ENCODE measurements at places on chromosomes 1 and 21.

GRCh38 chr1:64683419-64683818 lies 61.5 kb upstream of the RAVER2 start:
- no peak for DNase-seq

- no peak for DNase-seq
Observed at GRCh38 chr1:109237512-109237911, 11.8 kb upstream of the CELSR2 start.

DNA sequence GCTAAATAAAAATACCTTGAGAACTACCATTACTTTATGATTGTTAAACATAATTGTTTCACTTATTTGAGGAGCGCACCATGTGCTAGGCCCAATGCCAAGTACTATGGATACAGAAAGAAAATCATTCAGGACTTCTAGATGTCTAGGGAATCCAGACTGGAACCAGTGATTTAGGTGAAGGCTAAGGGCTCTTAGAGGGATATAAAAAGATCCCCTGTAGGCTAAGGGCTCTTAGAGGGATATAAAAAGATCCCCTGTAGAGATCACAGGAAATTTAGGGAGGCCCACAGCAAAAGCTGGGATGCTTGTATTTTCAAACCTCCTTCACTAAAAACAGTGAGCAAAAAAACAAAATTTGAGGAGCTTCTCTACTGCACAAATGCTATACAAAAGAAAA lies 6.7 kb downstream of the TOR1AIP2 start:
- no peak for DNase-seq

- DNase-seq: no peak
Observed at GRCh38 chr1:178574345-178574744, 61.4 kb downstream of the TEX35 start.

- no peak for DNase-seq
Observed at GRCh38 chr1:56135069-56135863, 444.1 kb downstream of the PLPP3 start.

GRCh38 chr1:109432336-109432735 lies 6.1 kb upstream of the PSMA5 start:
- no peak for DNase-seq

DNA sequence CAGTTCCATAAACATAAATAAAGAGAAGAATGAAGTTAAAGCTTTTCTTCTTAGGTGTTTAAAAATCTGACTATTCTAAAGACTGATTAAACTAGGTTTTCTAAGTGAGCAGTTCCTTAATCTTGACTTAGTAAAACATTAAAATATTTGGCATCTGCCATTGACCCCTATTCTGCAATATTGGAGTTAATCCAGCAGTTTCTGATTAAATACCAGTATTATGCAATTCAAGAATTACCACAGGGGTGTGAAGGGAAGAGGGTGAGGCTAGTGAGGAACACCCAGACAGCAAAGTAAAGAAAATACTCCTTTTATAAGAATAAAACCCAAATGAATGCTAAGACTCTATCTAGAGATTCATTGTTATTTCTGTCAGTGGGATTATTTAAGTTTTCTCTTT lies 40.9 kb downstream of the CLIC4 start:
- DNase-seq: no peak

DNA sequence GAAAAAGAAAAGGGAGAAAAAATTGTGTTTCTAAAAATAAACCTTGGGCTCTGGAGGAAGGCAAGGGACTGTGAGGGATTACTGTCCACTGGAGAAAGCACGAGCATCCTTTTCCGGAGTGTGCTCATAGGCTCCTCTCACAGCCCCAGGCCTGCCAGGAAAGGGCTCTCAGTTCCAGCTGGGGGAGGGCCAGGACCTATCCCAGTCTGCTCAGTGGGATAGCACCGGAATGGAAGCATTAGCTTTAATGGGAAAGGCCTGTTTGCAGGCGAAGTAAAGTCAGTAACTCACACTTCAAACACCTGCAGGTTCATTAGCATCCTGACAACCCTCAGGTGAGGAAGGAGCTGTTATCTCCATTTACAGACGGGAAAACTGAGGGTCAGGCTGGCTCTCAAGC lies 113.9 kb upstream of the USP24 start:
- DNase-seq: no peak

DNA sequence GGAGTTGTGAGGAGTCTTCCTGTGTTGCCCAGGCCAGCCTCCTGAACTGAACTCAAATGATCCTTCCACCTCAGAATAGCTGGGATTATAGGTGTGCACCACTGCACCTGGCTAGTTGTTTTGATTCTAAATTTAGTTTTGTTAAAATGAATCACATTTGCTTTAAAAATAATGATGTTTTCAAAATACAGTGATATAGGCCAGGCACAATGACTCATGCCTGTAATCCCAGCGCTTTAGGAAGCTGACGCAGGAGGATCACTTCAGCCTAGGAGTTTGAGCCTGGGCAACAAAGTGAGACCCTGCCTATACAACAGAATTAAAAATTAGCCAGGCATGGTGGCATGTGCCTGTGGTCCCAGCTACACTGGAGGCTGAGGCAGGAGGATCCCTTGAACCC lies 24.3 kb downstream of the RTCA start:
- no peak for DNase-seq

DNA sequence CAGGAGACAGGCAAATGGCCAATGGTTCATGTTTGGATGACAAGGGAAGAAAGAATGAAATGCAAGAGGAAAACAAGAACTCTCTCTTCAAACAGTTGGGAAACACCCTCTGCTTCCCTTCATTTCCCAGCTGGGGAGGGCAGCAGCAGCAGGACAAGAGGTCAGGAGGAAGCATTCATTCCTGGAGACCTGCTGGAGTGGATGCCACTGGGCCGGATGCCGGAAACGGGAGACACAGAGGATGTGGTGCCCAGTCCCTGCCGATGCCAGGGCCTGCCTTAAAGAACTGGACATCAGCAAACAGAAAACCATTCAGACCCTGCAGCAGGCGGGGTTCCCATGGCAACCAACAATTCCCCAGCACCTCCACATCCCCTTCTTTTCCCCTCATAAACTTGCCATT lies 102.3 kb upstream of the ZNF648 start:
- no peak for DNase-seq

- DNase-seq: no peak
Observed at GRCh38 chr1:21614419-21615115, 54.6 kb downstream of the RAP1GAP start.

DNA sequence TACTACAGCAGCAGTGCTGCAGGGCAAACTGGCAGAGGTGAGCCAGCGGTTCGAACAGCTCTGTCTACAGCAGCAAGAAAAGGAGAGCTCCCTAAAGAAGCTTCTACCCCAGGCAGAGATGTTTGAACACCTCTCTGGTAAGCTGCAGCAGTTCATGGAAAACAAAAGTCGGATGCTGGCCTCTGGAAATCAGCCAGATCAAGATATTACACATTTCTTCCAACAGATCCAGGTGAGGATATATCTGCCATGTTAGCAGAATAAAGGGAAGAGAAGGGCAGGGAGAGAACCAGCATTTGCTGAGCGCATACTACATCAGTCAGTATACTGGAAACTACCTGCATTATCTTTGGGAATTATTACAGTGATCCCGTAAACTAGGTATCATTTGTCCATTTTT lies 130.0 kb upstream of the BMP8A start:
- DNase-seq: no peak

GRCh38 chr1:15350551-15351200 lies 59.0 kb upstream of the EFHD2 start:
- no peak for DNase-seq

DNA sequence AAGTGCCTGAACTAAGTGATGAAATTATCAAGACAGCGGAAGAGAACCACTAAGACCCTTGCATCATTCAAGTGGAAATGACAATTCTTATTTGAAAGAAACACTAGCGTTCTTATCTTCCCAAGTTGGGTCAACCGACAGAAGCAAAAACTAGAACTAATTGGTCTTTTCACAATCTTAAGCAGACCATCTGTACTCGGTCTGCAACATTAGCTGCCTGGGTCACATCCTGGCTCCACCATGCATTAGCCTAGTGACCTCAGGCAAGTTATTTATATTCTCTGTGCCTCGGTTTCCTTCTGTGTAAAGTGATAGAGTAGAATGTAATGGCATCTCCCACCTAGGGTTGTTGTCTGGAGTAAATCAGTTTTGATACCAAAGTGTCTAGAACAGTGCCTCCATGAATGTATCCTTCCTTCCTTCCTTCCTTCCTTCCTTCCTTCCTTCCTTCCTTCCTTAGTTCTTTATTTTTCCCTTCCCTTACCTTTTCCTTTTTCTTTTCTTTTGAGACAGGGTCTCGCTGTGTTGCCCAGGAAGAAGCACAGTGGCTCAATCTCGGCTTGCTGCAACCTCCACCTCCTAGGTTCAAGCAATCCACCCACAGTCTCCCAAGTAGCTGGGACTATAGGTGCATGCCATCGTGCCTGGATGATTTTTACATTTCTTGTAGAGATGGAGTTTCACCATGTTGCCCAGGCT lies 6.0 kb downstream of the COLGALT2 start:
- DNase-seq: no peak

GRCh38 chr1:205061227-205061626 lies 18.2 kb downstream of the CNTN2 start:
- no peak for DNase-seq

DNA sequence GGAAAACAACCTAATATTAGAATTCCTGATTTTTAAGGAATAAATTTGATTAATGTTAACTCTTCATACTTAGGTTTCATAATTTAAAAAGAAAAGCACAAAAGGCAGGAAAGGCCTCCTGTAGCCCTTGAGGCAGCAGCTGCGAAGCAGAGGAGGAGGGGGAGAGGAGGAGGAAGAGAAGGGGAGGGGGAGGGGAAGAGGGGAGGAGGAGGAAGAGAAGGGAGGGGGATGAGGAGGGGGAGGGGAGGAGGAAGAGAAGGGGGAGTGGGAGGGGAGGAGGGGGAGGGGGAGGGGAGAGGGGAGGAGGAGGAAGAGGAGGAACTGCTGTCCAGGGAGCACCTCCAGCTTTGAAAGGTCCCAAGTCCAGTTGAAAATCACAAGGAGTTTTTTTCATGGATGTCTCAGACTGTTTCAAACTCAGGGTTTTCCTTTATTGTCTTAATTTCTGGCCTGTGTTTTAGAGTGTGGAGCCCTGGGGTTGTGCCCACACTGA lies 35.1 kb upstream of the DIP2A start:
- no peak for DNase-seq

GRCh38 chr1:217856342-217857034 lies 225.3 kb downstream of the SPATA17 start:
- no peak for DNase-seq

- DNase-seq: no peak
Observed at GRCh38 chr1:76279101-76279748, 204.7 kb downstream of the ST6GALNAC3 start.

- no peak for DNase-seq
Observed at GRCh38 chr1:221045842-221046831, 166.9 kb downstream of the HLX start.

GRCh38 chr1:235468970-235469369 lies 35.3 kb downstream of the B3GALNT2 start:
- DNase-seq: no peak

- no peak for DNase-seq
Observed at GRCh38 chr21:28590026-28590425, 402.7 kb downstream of the LTN1 start.

DNA sequence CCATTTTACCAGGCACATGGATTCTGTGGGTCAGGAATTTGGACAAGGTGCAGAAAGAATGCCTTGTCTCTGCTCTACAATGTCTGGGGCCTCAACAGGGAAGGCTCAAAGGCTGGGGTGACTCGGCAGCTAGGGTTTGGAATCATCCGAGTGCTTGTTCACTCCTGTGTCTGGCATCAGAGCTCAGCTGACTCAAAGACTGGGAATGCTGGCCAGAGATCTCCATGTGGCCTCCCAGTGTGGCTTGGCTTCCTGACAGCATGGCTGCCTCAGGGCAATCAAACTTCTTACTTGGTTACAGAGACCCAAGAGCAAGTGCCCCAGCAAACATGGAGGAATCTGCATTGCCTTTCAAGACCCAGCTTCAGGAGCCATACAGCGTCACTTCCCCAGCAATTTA lies 110.5 kb downstream of the TOMM20 start:
- no peak for DNase-seq

DNA sequence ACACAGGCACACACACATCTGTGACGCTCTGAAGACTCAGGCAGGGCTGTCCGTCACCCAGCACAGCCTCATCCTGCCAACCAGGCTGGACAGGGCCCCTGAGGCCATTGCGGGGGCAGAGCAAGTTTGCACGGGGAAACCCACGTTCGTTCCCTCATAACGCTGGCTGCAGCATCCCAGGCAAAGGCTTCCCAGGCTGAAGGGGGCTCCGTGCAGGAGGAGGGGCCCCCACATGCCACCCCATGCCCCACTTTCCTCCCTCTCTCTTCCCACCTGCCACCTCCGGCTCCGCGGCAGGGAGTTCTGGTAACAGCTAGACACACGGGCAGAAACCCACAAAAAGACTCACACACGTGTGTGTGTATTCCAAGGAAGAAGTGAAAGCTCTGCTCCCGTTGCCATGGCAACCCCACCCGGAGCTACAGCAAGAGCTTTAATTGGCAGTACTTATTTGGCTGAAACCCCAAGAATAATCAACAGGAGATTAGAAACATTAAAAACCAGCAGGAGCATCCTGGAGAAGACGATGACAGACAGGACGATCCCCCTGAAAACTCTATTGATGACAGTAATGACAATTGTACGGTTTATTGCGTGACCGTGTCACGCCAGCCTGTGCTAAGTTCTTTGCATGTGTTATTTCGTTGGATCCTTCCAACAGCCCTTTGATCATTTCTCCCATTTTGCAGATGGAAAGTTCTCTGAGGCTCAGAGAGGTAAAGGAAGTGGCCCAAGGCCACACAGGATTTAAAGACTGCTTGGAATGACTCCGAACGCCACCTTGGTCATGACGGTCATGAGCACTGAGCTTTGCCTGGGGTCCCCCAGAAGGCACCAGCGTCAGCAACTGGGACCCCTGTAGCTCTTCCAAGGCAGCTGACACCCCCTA lies 247.1 kb downstream of the NPHP4 start:
- no peak for DNase-seq

- no peak for DNase-seq
Observed at GRCh38 chr1:64235181-64235580, 31.8 kb downstream of the UBE2U start.

DNA sequence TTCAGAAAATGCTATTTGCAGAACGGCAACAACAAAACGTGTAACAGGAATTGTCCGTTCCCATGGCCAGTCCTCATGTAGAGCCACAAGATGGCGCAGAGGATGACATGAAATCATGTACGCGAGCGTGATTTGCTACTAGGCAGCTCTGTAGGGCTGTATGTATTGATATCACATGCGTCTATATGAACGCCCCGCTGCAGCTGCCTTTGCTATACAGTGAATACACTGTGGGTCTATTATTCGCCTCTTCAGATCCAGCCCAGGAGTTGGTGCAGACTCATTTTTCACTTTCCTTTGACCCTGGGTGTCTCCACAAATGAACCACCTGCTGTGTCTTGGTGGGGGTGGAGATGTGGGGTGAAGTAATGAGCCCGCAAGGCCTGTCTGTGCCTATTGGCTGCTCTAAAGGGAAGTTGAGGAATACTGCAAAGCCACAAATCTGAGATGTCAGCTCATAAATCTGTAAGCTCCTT lies 361.5 kb downstream of the KIF26B start:
- no peak for DNase-seq

- DNase-seq: no peak
Observed at GRCh38 chr1:160704250-160704649, 7.4 kb downstream of the CD48 start.
